Activated CD4-positive, CD25-positive, alpha-beta regulatory T cell treated with anti-CD3 and anti-CD28 coated beads, Interleukin-2, amount 50 U/mL, for 72 hours (primary cell): ENCODE measurements at places on chromosomes 2 and 18.

DNA sequence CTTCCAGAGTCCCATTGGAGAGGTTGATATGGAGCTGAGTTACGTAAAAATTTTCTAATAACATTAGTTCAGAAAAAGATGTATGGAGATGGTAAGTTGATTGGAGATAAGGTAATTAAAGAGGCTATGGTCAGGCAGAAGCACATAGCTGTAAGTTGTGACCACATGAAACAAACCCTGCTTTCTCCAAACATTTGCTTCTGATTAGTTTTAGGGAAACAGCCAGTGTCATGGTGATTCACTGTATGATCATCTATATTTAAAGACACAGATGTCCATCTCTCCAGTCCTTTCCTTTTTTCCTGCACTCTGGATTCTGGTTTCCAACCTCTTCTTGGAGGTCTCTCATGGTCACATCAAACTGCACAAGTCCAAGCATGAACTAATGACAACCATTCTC, 1550.8 kb upstream of the PIK3C3 start:
- DNase-seq = no peak

- DNase-seq = no peak
These were observed 54.2 kb downstream of the NCAPH start for GRCh38 chr2:96389736-96390135.

- no peak for DNase-seq
These were observed 483.0 kb upstream of the FSIP2 start for GRCh38 chr2:185255566-185255965.

DNA sequence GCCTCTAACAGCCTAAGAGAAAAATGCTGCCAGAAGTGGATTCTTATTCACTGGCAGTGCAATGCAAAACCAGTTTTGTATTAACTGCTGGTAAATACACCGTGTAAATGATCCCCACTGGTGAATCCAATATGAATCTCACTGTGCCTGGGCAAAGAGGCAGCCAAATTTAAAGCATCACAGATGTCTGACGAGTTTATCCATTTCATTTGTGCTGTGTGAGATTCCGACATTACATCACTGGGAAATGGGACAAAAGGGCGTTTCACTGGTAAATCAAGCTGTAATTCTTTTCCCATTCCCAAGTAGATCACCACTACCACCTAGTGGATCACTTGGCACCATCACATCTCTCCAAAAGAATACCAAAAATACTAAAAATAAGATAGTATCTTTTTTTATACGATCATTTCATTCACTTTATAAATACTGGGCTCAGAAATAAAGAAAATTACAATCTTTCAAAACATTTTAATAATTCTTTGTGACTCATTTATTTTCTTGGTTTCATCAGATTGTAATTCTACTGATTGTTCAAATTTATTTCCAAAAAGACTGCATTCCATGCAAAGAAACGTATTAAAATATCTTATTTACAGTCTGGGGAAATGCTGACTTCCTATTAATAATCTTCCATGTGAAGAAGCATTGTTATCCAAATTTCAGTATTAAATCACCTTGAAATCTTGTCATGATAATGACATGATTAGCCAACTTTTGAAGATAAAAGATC, 125.6 kb downstream of the GRB14 start:
- DNase-seq = no peak

DNA sequence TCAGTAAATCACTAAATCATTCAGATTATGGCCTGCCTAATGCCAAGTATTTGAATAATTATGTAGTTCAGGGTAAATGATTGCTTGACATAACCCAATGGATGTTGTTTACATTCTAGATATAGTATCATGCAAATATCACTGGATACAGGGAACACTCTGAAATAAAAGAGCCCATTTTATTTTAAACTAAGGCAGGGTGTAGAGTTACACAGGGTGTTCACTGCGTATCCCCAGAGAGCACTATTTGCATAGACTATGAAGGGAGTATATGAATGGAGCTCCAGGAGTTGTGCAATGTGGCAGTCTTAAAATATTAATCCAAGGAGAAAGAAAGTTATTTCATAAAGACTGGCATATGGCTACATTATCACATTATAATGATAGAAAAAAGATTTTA, 701.1 kb upstream of the KLHL29 start:
- no peak for DNase-seq

GRCh38 chr18:63888470-63889190, 1.1 kb downstream of the SERPINB2 start:
- no peak for DNase-seq

GRCh38 chr18:22924589-22924988, 8.5 kb upstream of the RBBP8 start:
- no peak for DNase-seq

GRCh38 chr2:167293943-167294775, 405.9 kb downstream of the XIRP2 start:
- DNase-seq = no peak

GRCh38 chr2:182179176-182179575, 193.5 kb downstream of the PPP1R1C start:
- no peak for DNase-seq

GRCh38 chr2:74149247-74149525, 1.5 kb upstream of the BOLA3 start:
- no peak for DNase-seq

GRCh38 chr2:72191441-72191840, 43.8 kb upstream of the CYP26B1 start:
- no peak for DNase-seq

DNA sequence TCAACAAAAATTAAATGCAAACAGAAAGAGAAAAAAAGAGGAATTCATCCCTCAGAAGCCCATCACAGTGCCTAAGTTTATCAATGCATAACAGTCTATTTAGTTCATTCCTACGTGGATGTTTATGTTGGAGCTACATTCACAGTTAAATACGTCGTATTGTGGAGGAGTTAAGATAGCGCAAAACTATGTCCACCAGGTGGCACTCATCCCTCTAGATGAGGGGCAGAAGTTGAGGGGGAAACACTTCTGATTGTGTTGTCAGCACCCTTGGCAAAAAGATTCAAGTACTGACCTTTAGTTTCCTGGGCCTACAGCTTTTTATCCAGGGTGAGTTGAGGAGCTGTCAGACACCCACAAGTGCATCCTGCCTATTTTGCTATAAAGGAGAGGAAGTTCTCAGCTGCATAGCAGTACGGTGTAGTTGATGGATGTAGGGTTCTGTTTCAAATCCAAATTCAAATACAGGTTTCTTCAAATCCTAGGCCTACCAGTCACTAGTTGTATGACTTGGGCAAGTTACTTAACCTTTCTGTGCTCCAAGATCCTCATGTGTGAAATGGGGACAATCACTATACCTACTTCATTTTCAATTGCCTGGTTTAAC, 26.8 kb upstream of the MYO1B start:
- no peak for DNase-seq
